ENCODE measurements at places on chromosomes 6 and 20. TPM values are rescaled to one million over a fixed set of nuclear protein-coding genes. Genes with fewer than 3 reads are reported as not detected.
A peak's percentile ranks its signal among the peaks of the same experiment; 100 is the strongest.

DNA sequence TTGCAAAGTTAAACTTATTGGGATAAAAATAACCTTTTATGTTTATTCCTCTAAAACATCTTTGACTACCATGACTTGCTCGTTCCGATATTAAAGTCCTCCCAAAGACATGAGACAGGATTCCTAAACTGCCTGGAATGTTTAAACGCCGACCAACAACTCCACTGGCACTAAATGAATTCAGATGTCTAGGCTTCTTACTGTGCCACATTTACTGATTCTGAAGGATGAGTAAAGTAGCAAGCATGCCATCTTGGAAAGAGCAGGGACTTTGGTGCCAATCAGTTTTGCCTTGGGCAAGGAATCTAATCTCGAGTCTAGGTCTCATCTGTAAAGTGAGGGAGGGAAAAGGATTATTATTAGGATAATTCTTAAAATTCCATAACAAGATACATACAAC is 25.3 kb downstream of the MBOAT1 start:
- DNase-seq: no peak

GRCh38 chr6:113823916-113824315 is 33.2 kb upstream of the MARCKS start:
- DNase-seq: no peak

The TREML1 gene
- total RNA-seq: not detected

DNA sequence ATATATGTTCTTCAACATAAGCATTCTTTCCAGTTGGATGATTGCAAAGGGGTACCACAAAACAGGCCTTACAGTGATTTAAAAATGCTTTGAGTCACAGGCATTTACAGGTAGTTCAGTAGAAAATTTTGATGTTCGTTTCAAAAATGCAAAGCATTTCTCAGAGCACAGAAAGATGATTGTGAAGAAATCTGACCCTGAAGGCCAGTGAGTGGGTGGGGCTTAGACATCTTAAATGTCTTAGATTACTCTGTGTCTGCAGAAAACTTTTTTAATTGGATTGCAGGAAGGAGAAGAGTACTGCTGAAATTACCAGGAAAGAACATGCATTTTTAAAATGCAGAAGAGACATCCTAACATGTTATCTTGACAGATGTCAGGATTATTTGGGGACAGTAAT is 268.3 kb downstream of the CDKAL1 start:
- no peak for DNase-seq

DNA sequence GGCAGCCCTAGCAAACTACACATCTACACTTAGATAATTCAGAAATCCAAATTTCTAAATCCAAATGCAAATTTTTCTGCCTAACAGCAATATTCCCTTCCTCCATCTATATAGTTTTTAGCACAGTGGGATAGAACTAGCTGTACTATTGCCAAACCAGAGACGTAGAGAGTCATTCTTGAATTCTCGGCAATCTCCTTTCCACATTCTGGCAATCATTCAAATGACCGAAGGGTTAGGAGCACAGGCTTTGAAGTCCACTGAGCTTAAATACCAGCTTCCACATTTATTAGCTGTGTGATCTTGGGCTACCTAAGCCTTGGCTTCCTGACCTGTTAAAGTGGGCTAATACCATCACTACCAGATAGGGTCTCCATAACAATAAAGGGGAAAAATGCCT is 3.1 kb upstream of the RPS12 start:
- DNase-seq: peak; percentile 53

The SF3B5 gene
- total RNA-seq: 78.6 TPM

GRCh38 chr20:14220986-14221385 is 116.4 kb downstream of the FLRT3 start:
- no peak for DNase-seq

GRCh38 chr20:15654208-15654649 is 919.0 kb downstream of the KIF16B start:
- peak; percentile 67 for DNase-seq

DNA sequence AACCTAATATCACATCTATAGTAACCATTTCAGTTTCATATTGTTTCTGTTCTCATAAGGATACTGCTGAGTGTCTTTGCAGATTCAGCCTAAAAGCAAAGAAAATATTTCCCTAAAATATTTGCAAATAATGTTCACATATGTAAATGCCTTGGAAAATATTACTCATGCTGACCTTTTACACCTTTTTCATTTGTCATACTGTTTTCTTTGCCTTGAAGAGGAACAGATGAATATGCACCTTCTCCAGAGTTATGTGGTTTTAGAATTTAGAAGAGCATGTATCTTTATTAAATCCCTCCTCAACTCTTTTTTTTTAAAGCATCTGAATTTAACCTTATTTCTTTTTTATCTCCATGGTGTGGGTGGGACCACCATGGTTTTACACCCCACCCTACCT is 32.5 kb downstream of the NDUFAF5 start:
- no peak for DNase-seq

- no peak for DNase-seq
Observed at GRCh38 chr6:55578537-55579363, at the start of gene HMGCLL1. TSS of gene HMGCLL1 (minus strand) at chr6:55579192. CDS start at chr6:55579055, 137 bp downstream.

- no peak for DNase-seq
Observed at GRCh38 chr6:145948328-145948727, 15.8 kb downstream of the SHPRH start.

DNA sequence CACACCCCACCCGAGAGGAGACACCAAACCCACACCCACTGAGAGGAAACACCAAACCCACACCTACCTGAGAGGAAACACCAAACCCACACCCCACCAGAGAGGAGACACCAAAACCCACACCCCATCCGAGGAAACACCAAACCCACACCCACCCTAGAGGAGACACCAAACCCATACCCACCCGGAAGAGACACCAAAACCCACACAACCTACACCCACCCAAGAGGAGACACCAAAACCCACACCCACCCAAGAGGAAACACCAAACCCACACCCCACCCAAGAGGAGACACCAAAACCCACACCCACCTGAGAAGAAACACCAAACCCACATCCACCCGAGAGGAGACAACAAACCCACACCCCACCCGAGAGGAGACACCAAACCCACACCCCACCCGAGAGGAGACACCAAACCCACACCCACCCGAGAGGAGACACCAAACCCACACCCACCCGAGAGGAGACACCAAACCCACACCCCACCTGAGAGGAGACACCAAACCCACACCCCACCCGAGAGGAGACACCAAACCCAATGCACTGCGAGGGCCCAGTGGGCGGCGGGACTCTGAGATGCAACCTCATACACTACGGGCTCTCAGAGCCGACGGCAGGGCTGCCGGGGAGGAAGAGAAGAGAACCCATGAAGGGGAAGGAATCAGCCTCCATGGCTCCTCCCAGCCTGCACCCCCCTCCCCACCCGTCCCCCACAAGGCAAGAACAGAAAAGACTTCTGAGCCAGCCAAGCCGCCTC is 83.3 kb downstream of the TAF4 start:
- no peak for DNase-seq

- DNase-seq: no peak
Observed at GRCh38 chr20:51236421-51236820, 213.5 kb upstream of the KCNG1 start.

The WFDC5 gene
- not detected for total RNA-seq

The STMND1 gene
- not detected for total RNA-seq

The ZSCAN31 gene
- total RNA-seq: 3.5 TPM

DNA sequence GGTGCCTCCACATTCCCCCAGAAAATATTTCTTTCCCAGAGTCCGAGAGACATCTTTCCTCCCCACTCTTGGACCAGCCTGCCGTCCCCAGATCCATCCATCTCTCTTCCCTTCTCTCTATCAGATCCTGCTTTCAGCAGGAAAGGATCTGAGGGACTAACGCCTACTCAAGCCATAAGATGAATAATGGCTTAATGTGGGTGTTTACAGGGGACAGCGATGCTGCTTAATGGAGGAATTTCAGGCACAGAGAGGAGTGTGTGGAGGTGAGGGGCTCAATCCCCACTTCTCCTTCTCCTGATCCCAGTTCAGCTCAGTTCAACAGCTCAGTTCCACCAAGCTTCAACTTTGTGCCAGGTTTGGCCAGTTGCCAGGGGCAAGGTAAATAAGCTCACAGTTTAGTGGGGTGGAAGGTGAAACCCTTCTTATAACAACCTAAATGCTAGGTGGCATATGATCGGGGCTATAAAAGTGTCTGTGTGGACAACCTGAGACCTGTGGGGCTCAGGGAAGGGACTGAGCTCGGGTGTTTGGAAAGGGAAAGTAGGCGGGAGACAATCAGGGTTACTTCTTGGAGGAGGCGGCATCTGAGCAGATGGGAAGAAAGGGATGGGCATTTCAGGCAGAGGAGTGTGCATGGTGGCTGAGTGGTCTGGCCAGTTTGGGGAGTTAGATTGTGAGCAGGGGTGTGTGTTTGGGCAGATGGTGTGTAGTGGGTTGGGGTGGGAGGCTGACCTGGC is 55.8 kb downstream of the CDH22 start:
- DNase-seq: no peak

- no peak for DNase-seq
Observed at GRCh38 chr6:25692472-25692871, 40.5 kb downstream of the SCGN start.

GRCh38 chr6:100565439-100566104 is 100.9 kb upstream of the SIM1 start:
- DNase-seq: no peak

GRCh38 chr6:47794577-47795135 is 12.8 kb downstream of the OPN5 start:
- no peak for DNase-seq

DNA sequence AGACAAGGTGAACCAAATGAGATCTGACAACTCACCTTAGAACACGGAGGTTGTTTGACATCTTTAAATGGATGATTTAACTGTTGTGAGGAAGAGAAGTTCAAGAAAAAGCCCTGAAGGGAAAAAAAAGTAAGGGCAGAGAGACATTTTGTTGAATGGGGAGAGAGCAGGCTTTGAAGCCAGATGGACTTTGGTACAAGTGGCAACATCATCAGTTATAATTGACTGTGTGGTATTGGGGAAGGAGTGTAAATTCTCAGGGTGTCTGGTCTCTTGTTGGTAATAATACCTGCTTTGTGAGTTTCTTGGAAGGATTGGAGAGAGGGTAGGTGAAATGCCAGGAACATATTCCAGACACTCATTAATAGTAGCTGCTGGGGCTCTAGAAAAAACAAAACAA is 21.6 kb downstream of the OGFRL1 start:
- DNase-seq: no peak

DNA sequence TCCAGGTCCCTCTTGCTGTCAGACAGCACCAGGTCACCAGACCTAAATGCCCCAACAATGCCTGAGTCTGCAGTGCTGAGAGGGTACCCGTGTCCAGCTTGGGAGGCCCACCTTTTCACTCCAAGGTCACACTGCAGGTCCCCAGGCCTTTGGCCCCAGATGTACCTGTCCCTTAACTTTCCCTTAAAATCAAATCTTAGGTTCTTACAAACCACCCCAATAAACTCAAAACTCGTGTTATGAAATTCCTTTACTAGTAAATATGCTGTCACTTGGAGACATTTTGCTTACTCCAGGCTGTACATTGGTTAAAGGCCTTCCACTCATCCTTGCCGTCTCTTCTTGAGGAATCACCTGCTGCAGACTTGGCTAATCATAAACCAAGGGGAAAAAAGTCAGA is 165.7 kb upstream of the RREB1 start:
- DNase-seq: no peak

The NFATC2 gene
- total RNA-seq: under 0.01 TPM

DNA sequence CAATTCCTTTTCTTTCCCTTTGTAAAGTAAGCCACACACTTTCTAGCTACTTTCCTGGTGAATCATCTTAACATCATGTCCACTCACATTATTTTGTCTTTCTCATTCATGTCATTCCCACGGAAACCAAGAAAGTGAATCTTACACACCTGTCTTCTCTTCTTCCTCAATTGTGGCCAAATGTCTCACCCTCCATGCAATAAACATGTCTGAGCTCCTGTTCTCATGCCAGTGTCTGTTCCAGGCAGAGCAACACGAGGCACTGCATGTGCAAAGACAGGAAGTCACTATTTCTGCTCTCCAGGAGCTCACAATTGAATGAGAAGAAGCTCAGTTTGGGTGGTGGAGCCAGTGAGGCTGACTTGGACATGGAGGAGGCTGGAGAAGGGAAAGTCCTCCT is 29.0 kb upstream of the TMEM244 start:
- peak; percentile 20 for DNase-seq

The KIAA1755 gene
- 0.64 TPM for total RNA-seq

- DNase-seq: no peak
Observed at GRCh38 chr6:109282756-109283155, 99.5 kb downstream of the CD164 start.

GRCh38 chr6:3911614-3912336 is 62.6 kb downstream of the FAM50B start:
- peak; percentile 77 for DNase-seq

DNA sequence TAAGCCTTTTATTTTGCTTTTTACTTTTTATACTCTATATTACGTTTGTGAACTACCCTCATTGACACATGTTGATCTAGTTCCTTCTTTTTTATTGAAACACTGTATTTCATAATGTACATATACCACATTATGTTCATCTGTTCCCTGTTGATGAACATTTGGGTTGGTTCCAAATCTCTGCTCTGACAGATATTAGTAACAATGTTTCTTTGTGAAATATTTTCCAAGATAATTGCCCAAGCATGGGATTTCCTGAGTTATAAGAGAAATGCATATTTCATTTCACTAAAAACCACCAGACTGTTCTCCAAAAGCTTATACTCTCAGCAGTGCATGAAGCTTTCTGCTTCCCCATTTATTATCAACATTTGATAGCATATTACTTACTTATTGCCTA is 44.2 kb upstream of the TNFRSF21 start:
- no peak for DNase-seq

DNA sequence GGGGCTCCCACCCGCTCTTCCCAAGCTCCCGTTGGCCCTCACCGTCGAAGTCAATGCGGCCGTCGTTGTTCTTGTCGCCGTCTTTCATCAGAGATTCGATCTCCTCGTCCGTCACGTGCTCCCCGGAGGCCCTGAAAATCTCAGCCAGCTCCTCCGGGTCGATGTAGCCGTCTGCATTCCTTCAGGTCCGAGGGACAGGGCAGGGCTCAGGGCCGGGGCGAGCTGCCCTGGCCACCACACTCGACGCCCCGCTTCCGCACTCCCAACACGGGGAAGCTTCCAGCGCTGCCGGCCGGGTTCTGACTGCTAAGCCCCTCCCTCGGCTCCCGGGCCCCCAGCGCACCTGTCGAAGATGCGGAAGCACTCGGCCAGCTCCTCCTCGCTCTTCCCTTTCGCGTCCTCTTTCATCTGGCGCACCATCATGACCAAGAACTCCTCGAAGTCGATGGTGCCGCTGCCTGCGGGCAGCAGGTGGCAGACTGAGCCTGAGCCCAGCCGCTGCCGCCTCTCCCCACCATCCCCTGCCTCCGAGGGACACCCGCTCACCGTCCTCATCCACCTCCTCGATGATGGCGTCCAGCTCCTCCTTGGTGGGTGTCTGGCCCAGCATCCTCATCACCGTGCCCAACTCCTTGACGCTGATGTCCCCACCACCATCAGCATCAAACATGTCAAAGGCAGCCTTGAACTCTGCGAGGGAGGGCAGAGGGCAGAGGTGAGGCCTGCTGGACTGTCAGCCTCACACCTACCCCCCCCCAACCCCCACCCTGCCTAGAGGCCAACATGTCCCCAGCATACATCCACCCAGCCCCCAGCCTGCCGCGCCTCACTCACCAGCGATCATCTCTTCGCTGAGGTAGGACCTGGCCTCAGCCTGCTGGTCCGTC is 2.9 kb downstream of the TNNC2 start:
- DNase-seq: no peak

The SEMG1 gene
- not detected for total RNA-seq

The LIN28B gene
- total RNA-seq: 5.6 TPM

All from fibroblast of villous mesenchyme (primary cell).